Uterus (tissue), 4 donors: ENCODE measurements at places on chromosomes 7 and 10.

- no peaks in the 10 kb centered on the region for H3K36me3 ChIP-seq
- H3K27me3 ChIP-seq = no peaks in the 10 kb centered on the region
- H3K27ac ChIP-seq = peak overlapping the region; percentile 38
- H3K4me1 ChIP-seq = peaks cover 8% of the 10 kb centered on the region
- no peak for DNase-seq
- H3K4me3 ChIP-seq = no peak overlapping the region
Measured at GRCh38 chr10:6035101-6035834, 26.9 kb downstream of the IL2RA start.

DNA sequence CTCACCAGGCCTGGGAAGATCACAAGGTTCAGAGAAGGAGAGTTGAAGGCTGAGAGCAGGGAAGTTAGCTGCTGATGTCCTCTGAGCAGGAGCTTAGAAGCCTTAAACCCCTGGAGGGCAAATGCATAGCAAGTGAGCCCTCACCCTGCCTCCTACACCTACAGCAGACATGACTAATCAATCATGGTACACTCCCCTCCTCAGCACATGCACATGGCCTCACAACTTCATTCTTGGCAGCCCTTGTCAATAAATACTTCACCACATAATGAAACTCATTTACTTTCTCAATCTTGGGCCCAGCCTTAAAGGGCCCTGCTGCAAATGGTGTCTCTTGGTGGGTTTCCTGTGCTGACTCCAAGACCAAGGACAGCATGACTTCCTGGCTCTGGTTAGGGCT, 12.9 kb downstream of the MMRN2 start:
- H3K4me3 ChIP-seq = no peak overlapping the region
- H3K27ac ChIP-seq = no peak overlapping the region
- H3K27me3 ChIP-seq = no peaks in the 10 kb centered on the region
- H3K4me1 ChIP-seq = no peaks in the 10 kb centered on the region
- DNase-seq = peak; percentile 4
- H3K36me3 ChIP-seq = no peaks in the 10 kb centered on the region

GRCh38 chr10:122363311-122363710, 11.2 kb upstream of the PLEKHA1 start:
- no peaks in the 10 kb centered on the region for H3K27me3 ChIP-seq
- no peaks in the 10 kb centered on the region for H3K36me3 ChIP-seq
- H3K27ac ChIP-seq = no peak overlapping the region
- H3K4me3 ChIP-seq = no peak overlapping the region

DNA sequence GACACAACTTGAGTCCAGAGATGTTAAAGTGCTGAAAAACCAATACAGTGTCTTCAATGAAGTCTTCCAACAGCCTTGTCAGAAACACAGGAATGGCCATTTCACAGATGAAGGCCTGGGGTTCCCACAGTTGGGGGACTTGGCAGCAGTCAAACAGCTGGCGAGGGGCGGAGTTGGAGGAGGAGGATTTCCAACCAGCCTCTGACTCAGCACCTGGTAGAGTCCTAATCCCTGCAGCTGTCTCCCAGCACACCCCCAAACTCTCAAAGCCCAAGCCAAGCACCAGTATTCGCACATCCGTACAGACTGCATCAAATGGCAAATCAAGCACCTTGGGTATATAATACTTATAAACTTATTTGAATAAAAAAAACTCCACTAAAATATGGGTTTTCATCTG, 28.0 kb downstream of the CTBP2 start:
- H3K36me3 ChIP-seq = no peaks in the 10 kb centered on the region
- no peak overlapping the region for H3K27ac ChIP-seq
- no peak overlapping the region for H3K4me3 ChIP-seq
- no peaks in the 10 kb centered on the region for H3K4me1 ChIP-seq

- H3K27me3 ChIP-seq = no peaks in the 10 kb centered on the region
- DNase-seq = no peak
- H3K4me1 ChIP-seq = no peaks in the 10 kb centered on the region
- no peaks in the 10 kb centered on the region for H3K36me3 ChIP-seq
Measured at GRCh38 chr10:98242823-98243222, 25.2 kb downstream of the LOXL4 start.
